ENCODE measurements at places on chromosomes 2 and 18. TPM values are rescaled to one million over a fixed set of nuclear protein-coding genes. Genes with fewer than 3 reads are reported as not detected.
A peak's percentile ranks its signal among the peaks of the same experiment; 100 is the strongest.

- no peak overlapping the region for H3K4me3 ChIP-seq
- H3K27ac ChIP-seq, result no peak overlapping the region
- DNase-seq, result no peak
- no peaks in the 10 kb centered on the region for H3K4me1 ChIP-seq
- H3K36me3 ChIP-seq, result no peaks in the 10 kb centered on the region
Observed at GRCh38 chr2:180314086-180314485, 307.0 kb upstream of the CWC22 start.

- no peak overlapping the region for H3K4me3 ChIP-seq
- no peaks in the 10 kb centered on the region for H3K36me3 ChIP-seq
- no peaks in the 10 kb centered on the region for H3K4me1 ChIP-seq
- DNase-seq, result no peak
- no peak overlapping the region for H3K27ac ChIP-seq
- no peaks in the 10 kb centered on the region for H3K27me3 ChIP-seq
Observed at GRCh38 chr2:151198645-151199044, 63.0 kb downstream of the RBM43 start.

DNA sequence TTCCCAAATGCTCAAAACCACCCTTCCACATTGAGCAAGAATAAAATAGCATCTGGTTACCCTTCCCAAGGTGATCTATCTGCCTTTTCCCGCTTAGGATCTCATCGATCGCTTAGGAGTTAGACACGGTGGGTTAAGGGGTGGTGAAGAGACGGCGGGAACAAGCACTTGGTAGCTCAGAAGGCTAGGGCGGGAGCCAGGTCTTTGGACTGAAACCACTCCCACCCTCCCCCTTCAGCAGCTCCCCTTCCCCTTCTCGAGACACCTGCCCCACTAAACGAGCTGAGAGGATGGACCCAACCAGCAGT lies 513 bp downstream of the THOC1 start:
- no peak for DNase-seq
- H3K36me3 ChIP-seq, result peaks cover 25% of the 10 kb centered on the region
- peak overlapping the region; percentile 96 for H3K4me3 ChIP-seq
- H3K27ac ChIP-seq, result peak overlapping the region; percentile 85
- no peaks in the 10 kb centered on the region for H3K27me3 ChIP-seq

DNA sequence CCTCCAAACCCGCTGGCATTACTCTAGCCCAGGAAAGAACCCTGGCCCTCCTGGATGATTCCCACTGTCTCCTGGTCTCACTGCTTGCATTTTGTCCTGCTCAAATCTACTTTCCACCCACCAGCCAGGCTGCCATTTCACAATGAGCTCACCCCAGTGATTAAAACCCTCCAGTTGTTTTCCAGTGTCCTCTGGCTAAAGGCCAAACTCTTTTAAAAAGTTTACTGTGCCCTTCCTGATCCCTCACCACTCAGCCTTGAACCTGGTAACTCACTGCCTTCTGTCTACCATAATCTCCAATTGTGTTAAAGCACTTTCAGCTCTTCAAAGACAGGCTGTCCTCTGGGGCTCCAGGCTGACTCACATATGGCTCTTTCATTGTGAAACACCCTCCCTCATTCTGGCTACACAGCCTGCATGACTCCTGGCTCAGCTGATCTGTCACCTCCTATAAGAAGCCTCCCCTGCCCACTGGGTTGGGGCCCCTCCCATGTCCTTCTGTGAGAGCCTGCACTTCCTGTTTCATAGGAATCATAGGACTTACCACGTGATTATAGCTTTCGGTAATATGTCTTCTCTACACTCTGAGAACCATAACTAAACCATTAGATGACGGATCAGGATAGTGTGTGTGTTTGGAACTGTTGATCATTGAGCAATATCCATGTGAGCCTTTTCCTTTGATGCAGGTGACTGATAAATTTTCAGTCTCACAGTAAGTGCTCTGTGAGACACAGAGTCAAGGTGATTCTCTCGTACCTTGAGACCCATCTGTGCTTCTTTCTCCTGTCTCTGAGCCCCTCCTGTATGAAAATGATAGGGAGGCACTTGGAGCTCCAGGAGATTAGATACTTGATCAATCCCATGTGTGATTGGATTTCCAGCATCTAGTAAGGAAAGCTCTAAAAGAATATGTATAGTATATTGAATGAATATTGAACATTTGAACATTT lies 590.8 kb upstream of the ID2 start:
- no peaks in the 10 kb centered on the region for H3K4me1 ChIP-seq
- H3K4me3 ChIP-seq, result no peak overlapping the region
- DNase-seq, result no peak
- H3K27me3 ChIP-seq, result no peaks in the 10 kb centered on the region

- H3K36me3 ChIP-seq, result no peaks in the 10 kb centered on the region
- DNase-seq, result no peak
- H3K27me3 ChIP-seq, result no peaks in the 10 kb centered on the region
- H3K4me1 ChIP-seq, result no peaks in the 10 kb centered on the region
- no peak overlapping the region for H3K27ac ChIP-seq
- no peak overlapping the region for H3K4me3 ChIP-seq
Observed at GRCh38 chr2:121436918-121437317, 93.8 kb upstream of the RNU4ATAC start.

- no peak overlapping the region for H3K27ac ChIP-seq
- H3K4me3 ChIP-seq, result no peak overlapping the region
- H3K36me3 ChIP-seq, result peaks cover 33% of the 10 kb centered on the region
Observed at GRCh38 chr18:36108601-36109000, 20.5 kb downstream of the SLC39A6 start.

Gene ACMSD
- total RNA-seq, result not detected

Gene SLC9A4
- not detected for total RNA-seq

Gene OTOS
- not detected for total RNA-seq

Measured in H1 (cell line).